ENCODE measurements at places on chromosomes 16 and 17.
A peak's percentile ranks its signal among the peaks of the same experiment; 100 is the strongest.

DNA sequence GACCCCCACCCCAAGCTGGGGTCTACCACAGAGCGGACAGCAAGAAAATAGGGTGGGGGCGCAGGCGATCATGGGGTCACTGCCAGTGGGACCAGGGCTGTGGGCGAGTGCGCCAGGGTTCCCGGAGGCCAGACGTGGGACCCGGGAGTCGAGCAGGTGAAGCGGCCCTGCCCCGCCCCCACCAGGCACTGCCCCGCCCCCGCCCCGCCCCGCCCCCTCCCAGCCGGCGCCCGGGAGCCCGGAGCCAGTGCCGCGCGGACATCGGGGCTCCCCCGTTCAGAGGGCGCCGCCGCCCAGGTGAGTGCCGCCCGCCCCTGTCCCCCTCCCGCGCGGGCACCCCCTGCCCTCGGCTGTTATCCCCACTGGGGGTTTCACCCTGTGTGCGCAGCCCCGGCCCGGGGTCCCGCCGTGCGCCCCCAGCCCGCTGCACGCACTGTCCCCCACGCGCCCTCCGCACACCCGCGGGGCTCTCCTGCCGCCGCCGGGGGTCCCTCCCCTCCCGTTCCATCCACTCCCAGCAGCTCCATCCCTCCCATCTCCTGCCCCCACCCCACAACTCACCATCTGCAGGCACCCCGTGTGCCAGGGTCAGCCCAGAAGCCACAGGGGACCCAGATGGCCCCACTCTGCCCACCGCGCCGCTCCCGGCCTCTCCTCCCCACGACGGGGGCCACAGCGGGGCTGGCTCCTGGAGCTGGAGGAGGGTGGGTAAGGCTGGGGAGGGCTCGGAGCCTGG, at the start of gene SSTR5:
Gene SSTR5, plus strand, starts transcription at position 222 of the 736 bp plus-strand sequence. CDS start 6,122 bp downstream, outside the sequence.
- DNase-seq = no peak

DNA sequence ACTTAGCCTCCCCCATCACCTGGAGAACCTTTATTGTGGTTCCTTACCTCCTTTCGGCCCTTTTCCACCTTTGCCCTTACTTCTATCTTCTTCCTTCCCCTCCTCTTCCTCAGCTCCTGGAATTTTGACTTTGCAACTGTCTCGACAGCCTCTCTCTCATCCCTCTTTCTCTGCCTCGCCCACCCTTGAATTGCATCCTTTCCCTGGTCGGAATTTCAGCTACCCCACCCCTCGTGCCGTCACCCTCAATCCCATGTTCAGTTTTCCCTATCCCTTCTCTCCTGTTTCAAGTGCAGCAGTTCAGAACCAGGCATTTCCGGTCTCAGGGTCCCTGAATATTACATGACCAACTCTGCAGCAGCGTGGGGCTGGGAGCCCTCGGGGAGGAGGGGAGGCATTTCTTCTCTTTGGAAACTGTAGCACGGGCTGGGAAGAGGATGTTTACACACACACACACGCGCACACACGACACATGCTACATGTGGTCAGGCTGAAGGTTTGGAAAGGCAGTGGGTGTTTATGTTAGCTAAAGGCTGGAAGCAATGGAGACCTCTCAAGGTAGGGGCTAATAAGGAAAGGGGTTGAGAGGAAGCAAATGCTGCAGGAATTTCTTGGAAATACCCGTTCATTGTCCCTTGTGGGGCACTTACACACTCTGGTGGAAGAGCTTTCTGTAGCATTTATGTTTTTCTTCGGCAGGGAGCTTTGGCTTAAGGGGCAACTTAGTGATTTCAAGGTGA, 971 bp downstream of the MINK1 start:
- DNase-seq = peak; percentile 22

DNA sequence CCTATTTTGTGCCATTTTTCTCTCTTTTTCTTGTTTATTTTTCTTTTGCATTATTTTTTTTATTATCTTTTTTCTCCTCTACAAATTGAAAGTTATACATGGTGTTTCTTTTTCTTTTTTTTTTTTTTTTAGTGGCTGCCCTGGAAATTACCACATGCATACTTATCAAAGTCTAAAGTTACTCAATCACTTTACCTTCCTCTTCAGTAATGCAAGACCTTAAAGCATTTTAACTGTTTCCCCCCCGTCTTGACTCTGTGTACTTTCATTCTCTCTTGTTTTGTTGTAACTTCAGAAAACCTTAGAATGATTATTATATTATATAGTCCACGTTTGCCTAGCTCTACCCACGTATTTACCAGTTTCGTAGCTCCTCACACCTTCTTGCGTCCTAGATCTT, 33.3 kb upstream of the SMPD3 start:
- DNase-seq = no peak

DNA sequence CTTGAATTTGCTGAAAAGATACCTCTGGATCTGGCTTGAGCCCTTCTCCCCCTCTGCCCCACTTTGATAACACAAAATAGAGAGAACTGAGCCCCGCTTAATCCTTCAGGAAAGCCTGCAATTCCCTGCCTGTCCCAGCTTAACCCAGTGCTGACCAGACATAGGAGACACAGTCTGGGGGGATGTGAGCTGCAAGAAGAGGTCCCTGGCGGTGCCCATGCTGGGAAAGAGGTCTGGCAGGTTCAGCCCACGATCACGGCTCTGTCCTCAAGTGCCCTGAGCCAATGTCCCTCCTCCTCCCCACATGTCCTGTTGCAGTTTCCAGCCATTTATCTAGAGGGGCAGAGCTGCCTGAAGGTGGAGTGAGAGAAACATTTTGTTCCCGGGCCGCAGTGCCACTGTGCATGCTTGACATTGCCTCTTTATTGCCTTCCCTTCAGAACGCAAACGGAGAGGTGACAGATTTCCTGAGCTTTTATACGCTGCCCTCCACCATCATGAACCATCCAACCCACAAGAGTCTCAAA, 29.0 kb downstream of the PLCD3 start:
- no peak for DNase-seq

- no peak for DNase-seq
Measured at GRCh38 chr17:72460711-72461110, 339.9 kb downstream of the SOX9 start.

- DNase-seq = no peak
Measured at GRCh38 chr16:12433691-12434390, 369.8 kb downstream of the CPPED1 start.

DNA sequence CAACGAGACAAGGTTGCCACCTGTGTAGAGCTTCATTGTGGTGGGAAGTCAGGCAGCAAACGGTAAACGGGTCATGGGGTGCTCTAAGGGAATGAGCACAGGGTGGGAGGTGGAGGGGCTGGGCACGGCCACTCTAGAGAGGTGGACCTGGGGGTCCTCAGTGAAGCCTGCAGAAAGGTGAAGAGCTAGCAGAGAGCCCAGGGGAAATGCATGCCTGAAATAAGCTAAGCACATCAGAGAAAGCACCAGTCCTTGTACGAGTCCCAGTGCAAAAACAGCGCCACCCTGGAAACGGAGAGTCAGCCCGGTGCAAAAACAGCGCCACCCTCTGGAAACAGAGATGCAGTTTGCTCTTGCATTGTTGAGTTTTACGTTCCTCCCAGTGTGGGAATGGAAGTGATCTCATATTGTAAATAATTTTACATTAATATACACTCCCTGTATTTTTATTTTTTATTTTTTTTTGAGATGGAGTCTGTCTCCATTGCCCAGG, 65.0 kb downstream of the TBC1D16 start:
- DNase-seq = peak; percentile 73

DNA sequence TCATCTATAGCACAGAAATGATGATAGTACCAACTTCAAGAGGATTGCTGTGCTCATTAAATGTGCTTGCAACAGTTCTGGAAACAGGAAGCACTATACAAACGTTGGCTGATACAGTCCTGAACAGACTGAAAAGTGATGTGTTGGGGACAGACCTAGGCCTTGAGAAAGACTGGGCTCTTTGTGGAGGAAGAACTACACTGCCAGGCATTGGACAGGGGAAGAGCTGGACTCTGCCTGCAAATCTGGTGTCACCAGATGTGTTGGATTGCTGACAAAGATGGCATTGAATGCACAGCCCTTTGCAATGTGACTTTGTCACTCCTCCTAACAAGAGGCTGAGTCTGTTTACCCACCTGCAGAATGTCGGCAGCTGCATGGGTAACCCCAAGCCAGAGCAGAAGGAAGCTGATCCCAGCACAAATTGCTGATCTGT, 12.4 kb upstream of the ST6GALNAC2 start:
- no peak for DNase-seq

DNA sequence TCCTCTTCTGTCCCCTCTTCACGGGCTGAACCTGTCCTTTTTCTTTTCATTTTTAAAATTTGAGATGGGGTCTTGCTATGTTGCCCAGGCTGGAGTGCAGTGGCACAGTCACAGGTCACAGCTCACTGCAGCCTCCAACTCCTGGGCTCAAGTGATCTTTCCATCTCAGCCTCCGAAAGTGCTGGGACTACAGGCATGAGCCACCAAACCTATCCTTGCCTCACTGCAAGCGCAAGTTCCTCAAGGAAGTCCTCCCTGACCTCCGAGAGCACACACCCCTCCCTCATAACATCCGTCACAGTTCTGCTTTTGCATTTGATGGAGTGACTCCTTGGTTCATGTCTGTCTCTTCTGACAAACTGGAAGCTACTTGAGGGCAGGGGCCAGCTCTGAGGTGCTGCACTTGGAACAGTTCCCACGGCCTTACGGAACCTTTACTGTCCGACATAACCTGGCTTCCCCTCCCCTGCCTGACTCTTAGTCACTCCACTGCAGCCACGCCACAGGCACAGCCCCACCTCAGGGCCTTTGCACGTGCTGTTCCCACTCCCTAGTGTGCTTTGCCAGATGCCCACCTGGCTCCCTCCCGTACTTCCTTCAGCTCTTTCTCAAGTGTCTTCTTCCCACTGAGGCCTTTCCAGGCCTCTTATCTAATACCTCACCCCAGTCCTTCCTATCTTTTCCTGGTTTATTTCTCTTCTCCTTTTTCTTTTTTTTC, 4.4 kb downstream of the TBX6 start:
- DNase-seq = no peak

- DNase-seq = no peak
Measured at GRCh38 chr17:50666316-50666715, 31.6 kb downstream of the ABCC3 start.

DNA sequence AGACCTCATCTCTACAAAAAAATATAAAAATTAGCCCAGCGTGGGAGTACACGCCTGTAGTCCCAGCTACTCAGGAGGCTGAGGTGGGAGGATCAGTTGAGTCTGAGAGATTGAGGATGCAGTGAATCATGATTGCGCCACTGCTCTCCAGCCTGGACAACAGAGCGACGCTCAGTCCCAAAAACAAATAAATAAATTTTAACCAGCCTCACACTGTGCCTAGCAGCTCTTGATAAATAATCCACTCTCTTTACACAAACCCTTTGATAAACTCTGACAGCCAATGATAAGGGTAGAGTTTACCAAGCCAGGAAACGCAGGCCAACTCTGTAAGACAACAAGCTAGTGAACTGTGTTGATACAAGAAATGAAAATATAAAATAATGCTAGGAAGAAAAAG, 32.7 kb downstream of the LITAF start:
- DNase-seq = no peak

DNA sequence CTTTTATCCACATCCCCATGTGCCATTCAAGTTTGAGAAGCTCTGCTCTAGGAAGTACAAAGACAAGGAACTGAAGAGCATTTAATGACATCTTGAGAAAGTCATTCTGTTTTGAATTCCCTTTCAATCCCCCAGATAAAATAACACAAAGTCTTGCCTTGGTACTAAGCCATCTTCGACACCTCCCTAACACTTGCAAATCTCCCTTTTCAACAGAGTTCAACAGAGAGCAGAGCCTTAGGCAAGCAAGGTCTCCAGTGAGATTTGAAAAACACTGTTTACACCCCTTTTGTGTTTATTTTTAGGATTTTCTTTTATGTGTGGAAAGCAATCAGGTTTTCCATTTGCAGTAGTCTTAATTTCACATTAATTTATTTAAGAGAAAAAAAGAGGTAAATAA, 13.6 kb downstream of the TOX3 start:
- DNase-seq = no peak

GRCh38 chr16:79876332-79876730, 275.8 kb upstream of the MAF start:
- no peak for DNase-seq

- DNase-seq = no peak
Measured at GRCh38 chr16:71242036-71242435, 11.5 kb upstream of the HYDIN start.

DNA sequence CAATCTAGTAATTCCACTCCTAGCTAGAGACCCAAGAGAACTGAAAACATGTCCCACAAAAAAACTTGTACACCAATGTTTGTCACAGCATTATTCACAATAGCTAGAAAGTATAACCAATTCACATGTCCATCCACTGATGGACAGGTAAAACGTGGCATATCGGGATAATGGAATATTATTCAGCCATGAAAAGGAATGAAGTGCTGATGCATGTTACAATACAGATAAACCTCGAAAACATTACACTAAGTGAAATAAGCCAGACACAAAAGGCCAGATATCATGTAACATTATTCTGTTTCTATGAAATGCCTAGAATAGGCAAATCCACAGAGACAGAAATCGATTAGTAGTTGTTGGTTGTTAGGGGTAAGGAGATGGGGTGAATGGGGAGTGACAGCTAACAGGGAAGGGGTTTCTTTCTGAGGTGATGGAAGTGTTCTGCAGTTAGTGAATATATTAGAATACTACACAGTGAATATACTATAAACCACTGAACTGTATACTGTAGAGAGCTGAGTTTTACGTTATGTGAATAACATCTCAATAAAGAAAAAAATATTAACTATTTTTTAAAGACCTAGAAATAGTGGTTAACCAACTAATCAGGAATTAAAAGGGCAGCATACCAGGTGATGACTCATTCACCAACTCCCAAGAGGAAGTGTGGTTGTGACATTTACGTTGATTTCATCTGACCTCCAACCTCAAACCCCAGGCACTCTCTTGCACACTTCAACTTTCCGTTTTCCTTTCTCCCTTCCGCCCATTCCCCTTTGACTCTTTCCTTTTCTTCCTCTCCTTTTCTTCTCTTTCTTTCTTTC, 48.6 kb downstream of the GAS7 start:
- no peak for DNase-seq

DNA sequence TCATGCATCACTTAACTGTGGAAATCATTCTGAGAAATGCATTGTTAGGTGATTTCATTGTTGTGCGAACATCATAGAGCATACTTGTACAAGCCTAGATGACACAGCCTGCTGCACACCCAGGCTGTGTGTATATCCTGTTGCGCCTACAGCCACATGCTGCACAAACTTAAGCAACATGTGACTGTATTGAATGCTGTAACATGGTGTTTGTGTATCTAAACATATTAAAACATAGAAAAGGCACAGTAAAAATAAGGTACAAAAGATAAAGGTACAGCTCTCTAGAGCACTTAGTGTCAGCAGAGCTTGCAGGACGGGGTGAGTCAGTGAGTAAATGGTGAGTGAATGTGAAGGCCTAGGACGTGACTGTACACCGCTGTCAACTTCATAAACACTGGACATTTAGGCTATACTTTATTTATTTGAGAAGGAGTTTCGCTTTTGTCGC, 11.9 kb downstream of the FOXK2 start:
- DNase-seq = no peak

GRCh38 chr16:86342161-86342834, 168.0 kb upstream of the FOXF1 start:
- no peak for DNase-seq

DNA sequence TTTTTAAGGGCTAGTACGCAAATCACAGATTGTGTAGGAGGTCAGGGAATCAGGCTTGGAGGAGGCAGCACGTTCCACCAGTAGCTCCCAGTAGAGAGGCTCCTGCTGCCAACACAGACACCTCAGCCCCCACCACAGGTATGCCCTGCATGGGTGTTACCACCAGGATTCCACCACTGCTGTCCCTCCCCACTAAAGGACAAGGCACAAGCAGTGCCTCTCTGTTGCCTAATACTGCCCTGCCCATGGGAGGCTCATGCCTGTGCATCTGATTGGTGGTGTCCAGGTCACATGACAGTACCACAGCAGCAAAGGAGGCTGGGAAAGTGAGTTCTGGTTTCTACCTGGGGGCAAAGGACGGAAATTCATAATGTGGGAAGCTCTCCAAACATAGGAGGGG, 33.6 kb upstream of the CACNG4 start:
- DNase-seq = peak; percentile 56
